ENCODE measurements at places on chromosomes 7 and 10. TPM values are rescaled to one million over a fixed set of nuclear protein-coding genes. Genes with fewer than 3 reads are reported as not detected.

GRCh38 chr7:34672430-34672829, 14.4 kb downstream of the NPSR1 start:
- no peak for DNase-seq

Gene CALML5
- not detected for polyA plus RNA-seq

DNA sequence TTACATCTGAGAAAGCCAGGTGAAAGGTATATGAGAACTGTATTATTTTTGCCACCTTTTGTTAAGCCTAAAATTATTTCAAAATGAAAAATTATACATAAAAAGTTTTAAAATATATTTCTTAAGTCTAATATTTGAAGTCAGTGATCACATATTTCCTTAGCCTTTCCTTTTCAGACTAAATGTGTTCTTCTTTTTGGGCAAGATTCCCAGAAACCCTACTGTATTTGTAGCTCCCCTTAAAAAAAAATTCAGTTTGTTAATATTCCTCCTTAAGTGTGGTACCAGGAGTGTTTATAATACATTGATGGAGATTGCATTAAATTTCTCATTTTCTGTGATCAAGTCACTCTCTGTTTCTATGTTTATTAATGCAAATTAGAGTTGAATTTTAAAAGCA, 22.8 kb downstream of the DNAJC1 start:
- DNase-seq, result no peak

Gene CFAP69
- polyA plus RNA-seq, result 1.7 TPM

Gene GRID2IP
- 0.25 TPM for polyA plus RNA-seq

- no peak for DNase-seq
These were observed 6.1 kb upstream of the VCL start for GRCh38 chr10:73991884-73992245.

- DNase-seq, result peak; percentile 67
These were observed 945 bp downstream of the ADO start for GRCh38 chr10:62805231-62806099.

Gene IMPDH1
- polyA plus RNA-seq, result 70.5 TPM

DNA sequence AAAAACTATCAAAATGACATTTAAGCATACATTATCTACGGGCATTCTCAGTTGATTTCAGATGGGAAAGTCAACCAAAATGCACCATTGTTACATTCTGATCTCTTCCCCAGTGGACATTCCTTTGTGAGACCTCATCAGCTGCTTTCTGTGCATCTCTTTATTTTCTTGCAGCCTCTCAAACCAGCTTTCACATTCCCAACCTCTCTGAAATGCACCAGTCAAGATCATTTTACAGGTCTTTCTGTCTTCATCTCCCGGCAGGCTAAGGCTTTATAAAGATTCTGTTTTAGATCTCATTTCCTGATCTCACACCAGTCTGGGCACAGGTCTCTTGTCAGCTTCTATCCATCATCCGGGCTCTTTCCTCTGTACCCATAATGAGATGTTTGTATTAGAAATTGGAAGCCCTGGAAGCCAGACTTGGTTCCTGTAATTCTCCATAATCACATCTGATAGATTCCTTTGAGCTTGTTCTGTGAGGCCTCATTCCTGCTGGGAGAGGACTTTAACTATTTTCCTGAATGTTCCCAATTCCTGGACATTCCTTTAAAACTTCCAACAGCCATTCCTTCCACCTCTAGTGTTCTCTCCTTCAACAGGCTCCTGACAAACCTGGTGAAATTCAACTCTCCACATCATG, 44.3 kb upstream of the ARL4A start:
- DNase-seq, result no peak

GRCh38 chr7:20301311-20301939, 29.3 kb upstream of the ITGB8 start:
- DNase-seq, result no peak

DNA sequence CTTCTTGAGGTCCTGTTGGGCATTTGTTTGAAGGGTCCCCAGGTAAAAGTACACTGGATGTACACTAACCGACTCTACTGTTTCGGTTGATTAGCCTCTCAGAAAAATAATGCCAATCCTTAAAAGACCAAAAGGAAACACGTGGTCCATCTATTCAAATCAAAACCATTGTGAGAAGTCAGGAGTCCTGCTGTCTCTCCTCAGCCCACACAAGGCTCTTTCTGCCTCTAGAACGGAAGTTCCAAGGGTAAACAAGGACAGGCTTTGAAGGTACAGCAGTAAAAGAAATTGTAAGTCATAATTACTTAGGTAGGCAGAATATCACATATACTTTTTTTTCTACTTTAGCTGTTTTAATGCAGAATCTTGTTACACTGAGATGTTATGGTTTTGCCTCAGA, 71.7 kb upstream of the TPK1 start:
- DNase-seq, result no peak

GRCh38 chr7:113790025-113790424, 128.8 kb downstream of the PPP1R3A start:
- no peak for DNase-seq

Gene SPACDR
- polyA plus RNA-seq, result not detected

DNA sequence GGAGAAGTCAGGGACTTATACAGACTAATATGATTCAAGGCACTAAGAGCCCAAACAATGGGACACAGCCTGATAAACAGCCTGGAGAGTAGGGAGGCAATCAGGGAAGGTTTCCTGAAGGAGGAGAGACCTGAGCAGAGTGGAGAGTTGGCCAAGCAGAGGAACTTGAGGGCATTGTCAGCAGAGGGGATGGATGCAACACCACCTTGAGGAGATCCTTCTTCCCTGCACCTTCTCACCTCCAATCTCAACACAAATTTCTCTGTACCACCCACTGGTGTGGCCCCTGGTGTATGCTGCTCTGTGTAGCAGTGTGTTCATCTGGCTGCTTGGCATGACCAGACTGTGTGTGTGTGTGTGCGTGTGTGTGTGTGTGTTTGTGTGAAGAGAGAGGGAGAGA, 146.2 kb downstream of the WDR11 start:
- DNase-seq, result no peak

DNA sequence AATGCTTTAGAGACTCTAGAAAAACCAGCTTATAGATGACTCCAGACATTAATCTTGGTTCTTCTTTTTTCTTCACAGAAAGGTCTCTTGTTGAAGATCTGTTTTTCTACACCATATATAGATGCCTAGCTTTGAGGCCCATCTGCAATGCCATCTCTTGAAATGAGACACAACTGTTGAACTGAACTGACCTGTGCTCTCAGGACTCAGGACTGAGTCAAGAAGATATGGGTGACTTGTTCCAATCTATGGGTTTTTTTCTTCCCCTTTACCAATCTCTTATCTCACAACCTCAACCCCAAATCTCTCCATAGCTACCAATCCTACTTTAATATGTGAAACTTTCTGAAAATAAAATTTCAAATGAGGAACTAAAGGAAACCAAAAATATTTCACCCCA, 194.7 kb downstream of the SNX13 start:
- DNase-seq, result no peak

Gene PDE6C
- 0.15 TPM for polyA plus RNA-seq

GRCh38 chr7:112290065-112290464, 83.6 kb downstream of the ZNF277 start:
- DNase-seq, result no peak

- DNase-seq, result no peak
These were observed 106.4 kb downstream of the COL13A1 start for GRCh38 chr10:69908124-69908523.

- no peak for DNase-seq
These were observed 39.3 kb downstream of the CELF2 start for GRCh38 chr10:11057018-11057417.

Gene TRIM8
- polyA plus RNA-seq, result 63.4 TPM

GRCh38 chr10:34954142-34954541, 136.0 kb downstream of the CUL2 start:
- DNase-seq, result peak; percentile 51

DNA sequence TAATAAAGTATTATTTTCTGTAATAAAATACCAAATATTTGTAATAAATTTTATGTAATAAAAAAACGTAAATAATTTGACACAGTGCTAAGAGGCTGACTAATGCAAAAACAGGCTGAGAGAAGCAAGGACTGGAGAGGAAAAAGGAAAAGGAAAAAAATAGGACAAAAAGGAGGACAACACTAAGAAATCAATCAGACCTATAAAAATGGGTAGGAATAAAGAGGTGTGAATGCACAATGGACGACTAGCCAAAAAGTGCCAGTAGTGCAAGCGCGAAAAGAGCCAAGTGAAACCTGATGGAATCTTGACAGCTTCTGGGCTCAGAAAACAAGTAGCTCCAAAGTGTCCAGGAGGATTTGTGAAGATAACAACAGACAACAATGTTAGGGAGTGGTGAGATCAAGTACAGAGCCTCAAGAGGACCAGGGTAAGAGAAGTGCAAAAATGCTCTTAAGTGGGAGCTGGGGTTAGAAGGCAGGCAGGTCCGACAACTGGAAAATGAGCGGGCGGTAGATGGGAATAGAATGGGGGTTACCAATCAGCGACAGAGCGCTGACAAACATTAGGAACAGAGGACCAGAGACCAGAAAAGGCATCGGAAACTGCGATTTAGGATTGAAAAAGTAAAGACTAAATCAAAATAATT, 1.2 kb downstream of the BRAF start:
- peak; percentile 23 for DNase-seq

Gene RNF148
- not detected for polyA plus RNA-seq

DNA sequence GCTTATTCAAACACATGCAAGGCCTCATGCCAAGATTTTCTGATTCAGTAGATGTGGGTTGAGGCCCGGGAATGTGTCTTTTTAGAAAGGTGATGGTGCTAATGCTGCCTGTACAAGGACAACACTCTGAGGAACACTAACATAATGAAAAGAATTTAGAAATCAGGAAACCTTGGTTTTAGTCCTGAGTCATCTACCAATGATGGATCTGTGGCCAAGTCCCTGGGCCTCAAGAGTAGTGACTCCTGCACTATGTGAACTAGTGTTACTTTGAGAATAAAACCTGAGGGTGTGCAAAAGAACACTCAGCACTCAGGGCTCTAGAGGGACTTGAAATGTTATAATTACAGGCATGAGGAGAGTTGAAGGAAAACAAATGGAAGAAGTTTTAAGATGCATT, 741.7 kb upstream of the GALNT17 start:
- DNase-seq, result no peak

- DNase-seq, result no peak
These were observed 2.2 kb downstream of the MRC1 start for GRCh38 chr10:17811146-17811865.

DNA sequence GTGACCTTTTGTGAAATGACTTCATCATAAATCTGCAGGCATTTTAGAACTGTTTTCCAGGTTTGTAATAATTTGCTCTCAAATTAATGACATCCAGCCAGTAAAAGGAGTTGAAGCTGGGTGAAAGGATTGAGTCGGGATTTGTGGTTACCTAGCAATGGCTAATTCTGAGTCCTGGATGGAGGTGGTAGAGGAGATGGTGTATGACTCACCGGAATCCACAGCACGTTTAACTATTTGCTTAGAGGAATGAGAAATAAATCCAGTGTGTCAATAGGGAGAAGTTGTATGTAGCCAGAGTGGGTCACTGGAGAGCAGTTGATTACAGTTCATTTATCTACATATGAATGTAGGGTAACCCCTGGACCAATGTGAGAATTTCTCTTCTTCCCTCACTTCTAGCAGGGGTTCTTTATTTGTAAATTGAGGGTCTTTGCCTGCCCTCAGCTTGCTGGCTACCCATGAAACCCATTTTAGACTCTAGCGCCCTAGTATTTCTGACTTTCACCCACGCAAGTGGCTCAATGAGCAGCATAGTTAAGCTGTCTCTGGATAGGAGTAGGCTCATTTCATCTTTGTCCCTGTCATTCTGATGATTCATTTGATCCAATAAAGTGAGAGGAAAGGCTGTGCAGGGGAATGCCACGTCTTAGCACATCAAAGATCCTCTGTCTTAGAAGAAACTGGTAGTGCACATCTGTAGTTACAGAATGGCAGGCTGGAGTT, 547.8 kb downstream of the SORCS3 start:
- peak; percentile 61 for DNase-seq

DNA sequence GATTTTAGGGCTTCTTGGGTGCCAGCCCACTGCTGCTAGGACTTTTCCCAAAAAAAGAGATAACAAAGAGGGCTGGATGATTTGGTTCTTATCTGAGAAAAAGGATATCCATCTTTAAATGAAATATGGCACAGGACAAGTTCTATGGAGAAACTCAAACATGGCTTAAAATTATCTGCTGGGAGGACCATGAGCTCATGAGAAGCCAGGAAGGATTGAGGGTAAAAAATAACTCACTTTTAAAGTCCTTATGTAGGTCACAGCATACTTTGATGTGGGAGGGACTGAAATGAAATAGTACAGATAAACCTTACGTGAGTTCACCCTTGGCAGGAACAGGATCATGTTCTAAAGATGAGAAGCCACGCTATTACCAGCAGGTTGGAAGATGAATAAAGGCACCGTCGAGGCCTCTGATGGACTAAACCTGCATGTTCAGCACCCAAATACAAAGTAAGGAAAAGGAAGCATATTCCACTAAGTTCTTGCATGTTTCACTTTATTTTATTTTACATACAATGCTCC, 369.2 kb upstream of the KLF6 start:
- DNase-seq, result no peak

Gene PLAU
- polyA plus RNA-seq, result 10.4 TPM

Gene MKLN1
- 39.8 TPM for polyA plus RNA-seq

Gene NEUROG3
- polyA plus RNA-seq, result 0.87 TPM

DNA sequence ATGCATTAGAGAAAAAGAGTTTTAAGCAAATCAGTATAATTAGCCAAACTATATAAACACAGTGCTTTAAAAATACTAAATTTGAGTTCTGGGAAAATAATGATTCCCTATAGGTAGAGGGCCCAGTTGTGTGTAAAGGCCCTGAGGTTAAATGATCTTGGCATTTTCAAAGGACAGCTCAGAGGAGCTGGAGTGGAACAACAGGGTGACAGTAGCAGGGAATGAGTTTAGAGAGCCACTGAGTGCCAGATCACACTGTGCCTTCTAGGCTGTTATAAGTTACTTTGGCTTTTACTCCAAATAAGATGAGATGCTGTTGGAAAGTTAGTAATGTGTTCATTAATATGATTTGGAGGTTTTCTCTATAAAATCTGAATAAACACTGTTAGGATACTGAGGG, 34.6 kb downstream of the VWDE start:
- no peak for DNase-seq

Measured in hepatocyte (in vitro differentiated cells).